GOT3 (cell line): ENCODE measurements at places on chromosomes 13 and 19.
A peak's percentile ranks its signal among the peaks of the same experiment; 100 is the strongest.

DNA sequence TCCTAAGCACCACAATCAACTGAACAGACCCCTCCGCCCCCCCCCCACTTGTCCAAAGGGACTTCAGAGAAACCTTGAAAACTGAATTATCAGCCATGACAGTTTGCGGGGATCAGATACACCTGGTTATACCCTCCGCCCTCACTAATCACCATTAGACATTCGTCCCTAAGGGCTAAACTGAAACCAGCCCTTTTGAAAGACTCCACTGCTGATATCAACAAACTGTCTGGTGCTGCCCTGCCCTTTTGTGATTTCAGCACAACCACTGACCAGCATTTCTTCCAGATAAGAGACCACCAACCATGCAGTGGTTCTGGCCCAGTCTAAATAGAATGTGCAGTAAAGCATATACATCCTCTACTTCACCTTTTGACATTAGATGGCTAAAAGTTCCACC, 1422.9 kb downstream of the EFNB2 start:
- no peak for DNase-seq

DNA sequence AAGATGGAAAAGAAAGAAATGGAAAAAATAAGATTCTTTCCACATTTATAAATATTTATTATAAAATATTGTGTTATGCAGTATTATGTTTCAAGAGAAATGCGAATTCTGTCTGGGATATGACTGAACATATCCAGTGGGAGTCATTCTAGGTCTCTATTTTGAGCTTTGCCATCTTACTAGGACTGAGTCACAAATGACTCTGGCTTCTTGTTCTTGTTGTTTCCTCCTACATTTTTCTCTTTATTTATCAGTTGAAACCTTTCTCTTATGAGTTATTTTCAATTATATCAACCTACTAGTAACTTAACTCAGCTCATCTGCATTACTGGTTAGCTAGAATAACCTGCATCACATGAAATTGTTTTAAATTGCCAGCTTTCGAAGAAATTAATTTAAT, 1247.3 kb downstream of the SLITRK1 start:
- DNase-seq: no peak

GRCh38 chr13:41056194-41056593, 5.1 kb upstream of the WBP4 start:
- no peak for DNase-seq

- no peak for DNase-seq
Measured at GRCh38 chr13:30818323-30818960, 83.1 kb downstream of the ALOX5AP start.

DNA sequence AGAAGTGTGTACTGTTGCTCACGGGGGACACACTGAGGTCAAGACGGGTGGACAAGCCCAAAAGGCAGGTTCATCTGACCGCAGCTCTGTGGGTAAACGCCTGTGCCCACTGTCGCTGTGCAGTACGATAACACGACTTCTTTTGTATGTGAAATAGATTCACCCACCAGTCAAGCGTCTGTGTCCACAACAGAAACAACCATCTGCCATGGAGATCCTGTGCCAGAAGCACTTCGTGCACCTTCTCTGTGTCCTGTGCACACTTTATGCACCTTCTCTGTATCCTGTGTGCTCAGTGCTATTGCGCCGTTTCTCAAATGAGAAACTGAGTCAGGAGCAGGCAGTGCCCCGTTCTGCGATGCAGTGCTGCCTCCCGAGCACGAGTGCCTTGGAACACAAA, 138.9 kb downstream of the ATP11A start:
- DNase-seq: no peak

DNA sequence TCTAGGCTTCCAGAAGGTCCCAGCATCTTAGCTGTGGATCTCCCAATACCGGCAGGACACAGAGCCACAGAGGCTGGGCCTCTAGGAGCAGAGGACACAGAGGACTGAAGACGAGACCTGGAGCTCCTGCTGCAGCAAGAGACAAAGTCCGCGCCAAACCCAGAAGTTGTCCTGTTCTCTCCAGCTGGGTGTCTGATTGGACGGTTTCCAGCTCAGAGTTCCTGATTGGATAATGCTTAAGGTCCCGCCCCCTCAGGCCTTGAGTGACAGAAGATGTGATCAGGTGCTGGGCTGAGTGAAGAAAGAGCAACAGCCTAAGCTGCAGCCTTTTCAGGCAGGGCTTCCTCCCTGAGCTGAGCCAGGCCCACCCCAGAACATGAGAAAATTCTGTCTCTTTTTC, 59.9 kb upstream of the ZNF85 start:
- DNase-seq: no peak

GRCh38 chr13:108962654-108963053, 333.2 kb downstream of the MYO16 start:
- no peak for DNase-seq

DNA sequence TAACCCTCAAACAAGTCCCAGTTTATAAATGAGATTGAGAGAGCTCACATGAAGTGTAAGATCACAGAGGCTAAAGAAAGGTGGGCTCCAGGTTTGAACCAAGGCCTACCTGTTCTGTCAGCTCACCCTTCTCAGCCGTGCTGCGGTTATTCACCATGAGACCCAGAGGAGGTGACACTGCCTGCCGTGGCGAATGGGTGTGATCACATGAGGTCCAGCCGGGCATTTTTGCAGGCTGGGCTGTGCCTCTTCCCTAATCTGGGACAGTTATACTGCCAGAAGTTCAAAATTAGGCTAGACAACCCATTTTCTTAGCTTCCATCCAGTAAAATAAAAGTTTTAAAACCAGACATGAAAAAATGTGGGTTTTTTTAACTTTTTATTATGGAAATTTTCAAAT, 146.8 kb downstream of the FOXO1 start:
- DNase-seq: no peak

DNA sequence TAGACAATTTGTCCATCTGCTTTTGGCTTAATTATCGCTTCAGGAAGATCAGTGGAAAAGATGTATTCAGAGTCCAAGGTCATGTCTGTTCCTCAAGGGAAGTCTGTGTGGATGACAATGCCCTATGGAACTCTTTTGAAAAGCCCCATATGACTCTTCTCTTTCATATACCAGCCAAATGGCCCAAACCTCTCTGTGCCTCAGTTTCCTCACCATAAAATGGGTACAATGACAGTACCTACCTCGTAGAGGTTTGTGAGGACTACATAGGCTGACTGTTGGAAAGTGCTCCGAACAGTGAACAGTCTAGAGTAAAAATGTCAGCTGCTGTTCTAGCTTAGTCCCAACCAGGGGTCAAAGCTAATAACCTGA, 104.6 kb downstream of the COL4A2 start:
- no peak for DNase-seq

DNA sequence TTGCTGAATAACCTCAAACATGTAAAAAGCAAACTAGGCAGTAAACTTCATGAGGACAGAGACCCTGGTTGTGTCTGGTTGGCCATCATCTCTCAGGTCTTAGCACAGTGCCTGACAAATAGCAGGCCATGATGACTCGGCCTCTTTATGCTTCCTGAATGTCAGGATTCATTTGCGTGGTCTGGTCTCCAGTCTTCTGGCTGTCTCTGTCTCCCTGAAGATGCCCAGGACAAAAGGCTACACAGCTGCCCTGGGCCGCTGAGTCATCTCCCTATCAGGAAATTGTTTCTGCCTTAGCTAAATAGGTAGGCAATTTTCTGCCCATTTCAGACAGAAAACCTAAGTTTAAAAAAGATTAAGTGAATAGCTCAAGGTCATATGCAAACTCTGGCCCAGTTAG, 84.1 kb upstream of the FNDC3A start:
- DNase-seq: no peak

DNA sequence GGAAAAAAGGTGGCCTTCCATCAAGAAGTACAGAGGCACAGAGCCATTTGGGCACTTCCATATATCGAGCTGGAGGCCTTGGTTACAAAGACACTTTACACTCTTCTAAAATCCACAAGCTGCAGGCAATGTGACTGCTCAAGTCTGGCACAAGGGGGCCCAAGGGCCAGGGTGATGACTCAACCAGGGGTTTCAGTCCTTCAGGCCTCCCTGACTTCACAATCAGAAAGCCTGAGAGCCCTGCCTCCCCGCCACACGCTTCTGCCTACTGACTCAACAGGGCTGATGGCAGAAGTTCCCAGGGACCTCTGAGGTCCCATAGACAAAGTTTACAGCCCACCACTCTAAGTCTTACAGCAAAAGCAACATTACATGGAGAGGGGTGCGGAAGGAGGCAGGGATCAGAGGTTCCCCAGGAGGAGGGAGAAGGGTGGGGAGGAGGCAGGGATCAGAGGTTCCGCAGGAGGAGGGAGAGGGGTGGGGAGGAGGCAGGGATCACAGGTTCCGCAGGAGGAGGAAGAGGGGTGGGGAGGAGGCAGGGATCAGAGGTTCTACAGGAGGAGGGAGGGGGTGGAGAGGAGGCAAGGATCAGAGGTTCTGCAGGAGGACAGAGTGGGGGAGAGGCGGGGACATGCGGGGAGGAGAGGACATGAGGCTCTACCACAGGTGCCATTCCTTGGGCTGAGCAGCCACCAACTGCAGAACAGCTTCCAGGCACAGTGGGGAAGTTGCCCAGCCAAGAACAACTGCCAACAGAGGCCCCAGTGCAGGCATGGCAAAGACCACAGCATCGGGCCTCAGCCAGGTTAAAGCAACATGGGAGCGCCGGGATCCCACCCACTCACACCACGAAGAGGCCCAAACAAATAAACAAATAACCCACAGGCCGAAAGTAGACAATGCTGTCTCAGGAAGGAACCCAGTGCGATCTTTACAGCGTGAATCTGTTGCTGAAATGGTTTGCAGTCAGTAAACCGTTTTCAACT, 52.0 kb downstream of the SLC7A1 start:
- no peak for DNase-seq

- DNase-seq: no peak
Measured at GRCh38 chr13:93343097-93343496, 116.5 kb downstream of the GPC6 start.

- DNase-seq: no peak
Measured at GRCh38 chr13:30869491-30869890, 36.6 kb upstream of the MEDAG start.

DNA sequence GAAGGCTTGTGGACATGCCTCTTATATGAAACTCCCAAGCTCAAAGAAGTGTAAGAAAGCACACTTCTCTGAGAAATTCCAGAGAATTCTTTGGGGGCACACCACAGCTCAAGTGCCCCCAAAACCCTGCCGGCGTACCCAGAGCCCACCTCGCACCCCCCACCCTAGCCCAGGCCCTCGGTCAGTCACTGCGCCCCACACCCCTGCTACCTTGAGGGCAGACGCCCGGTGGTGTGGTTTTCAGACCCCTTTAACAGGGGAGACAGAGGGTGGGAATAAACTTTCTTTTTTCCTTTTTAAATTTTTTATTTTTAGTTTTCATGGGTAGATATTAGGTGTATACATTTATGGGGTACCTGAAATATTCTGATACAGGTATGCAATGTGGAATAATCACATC, 29.5 kb downstream of the PEPD start:
- DNase-seq: no peak

GRCh38 chr13:50584856-50585580, 258.5 kb downstream of the DLEU7 start:
- DNase-seq: no peak

DNA sequence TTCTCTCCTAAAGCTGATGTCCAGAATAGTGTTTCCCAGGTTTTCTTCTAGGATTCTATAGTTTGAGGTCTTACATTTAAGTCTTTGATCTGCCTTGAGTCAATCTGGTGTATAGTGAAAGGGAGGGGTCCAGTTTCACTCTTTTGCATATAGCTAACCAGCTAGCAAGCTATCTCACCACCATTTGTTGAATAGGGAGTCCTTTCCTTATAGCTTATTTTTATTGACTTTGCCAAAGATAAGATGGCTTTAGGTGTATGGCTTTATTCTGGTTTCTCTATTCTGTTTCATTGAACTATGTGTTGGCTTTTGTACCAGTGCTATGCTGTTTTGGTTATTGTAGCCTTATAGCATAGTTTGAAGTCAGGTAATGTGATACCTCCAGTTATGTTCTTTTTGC, 1386.1 kb downstream of the SLITRK5 start:
- no peak for DNase-seq

- DNase-seq: no peak
Measured at GRCh38 chr13:46303742-46304385, 83.2 kb downstream of the RUBCNL start.

GRCh38 chr13:36297366-36298338, at the start of gene CCDC169:
Gene CCDC169, minus strand, starts transcription at chr13:36297814. Its CDS starts 95 bp downstream, at chr13:36297719.
- peak; percentile 41 for DNase-seq

GRCh38 chr19:42577016-42577415, 17.7 kb downstream of the CEACAM8 start:
- no peak for DNase-seq

- no peak for DNase-seq
Measured at GRCh38 chr13:32471187-32471922, 43.4 kb upstream of the N4BP2L1 start.

DNA sequence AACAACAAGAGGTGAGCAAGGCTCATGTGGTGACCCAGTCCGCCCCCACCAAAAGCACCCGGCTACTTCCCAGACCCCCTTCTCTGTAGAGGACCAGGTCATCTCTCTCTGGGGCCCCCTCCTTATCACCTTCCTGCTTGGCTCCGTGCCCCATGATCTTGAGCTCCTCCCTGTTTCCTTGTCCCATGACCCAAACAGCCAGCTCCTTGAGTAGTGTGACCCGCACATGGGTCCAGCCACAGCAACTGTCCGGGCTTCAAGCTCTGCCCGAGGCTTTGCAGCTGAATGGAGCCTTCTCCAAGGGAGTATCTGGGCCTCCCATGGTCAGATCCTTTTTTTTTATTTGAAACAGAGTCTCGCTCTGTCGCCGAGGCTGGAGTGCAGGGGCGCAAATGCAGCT, 61.8 kb downstream of the MYO9B start:
- DNase-seq: no peak

DNA sequence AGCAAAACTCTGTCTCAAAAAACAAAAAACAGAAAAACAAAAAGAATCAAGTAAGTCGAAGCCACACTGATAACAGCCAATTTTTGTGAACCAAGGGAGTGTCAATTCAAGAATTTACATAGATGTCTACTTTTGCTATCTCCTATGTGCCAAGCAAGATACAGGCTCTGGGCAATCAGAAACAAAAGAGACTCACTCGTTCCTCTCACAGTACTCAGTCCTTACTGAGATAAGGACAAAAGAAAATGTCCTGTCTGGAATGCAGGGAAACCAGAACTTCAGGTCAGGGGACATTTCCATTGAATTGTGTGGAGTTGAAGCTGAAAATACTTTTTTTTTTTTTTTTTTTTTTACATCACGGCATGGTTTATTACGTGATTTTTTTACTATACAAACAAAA, 53.0 kb downstream of the NLRP12 start:
- DNase-seq: no peak
